SJCRH30 (cell line): ENCODE measurements at places on chromosomes 5 and 9. TPM values are rescaled to one million over a fixed set of nuclear protein-coding genes. Genes with fewer than 3 reads are reported as not detected.

GRCh38 chr5:6430418-6431028 is 18.1 kb upstream of the UBE2QL1 start:
- no peak for DNase-seq

DNA sequence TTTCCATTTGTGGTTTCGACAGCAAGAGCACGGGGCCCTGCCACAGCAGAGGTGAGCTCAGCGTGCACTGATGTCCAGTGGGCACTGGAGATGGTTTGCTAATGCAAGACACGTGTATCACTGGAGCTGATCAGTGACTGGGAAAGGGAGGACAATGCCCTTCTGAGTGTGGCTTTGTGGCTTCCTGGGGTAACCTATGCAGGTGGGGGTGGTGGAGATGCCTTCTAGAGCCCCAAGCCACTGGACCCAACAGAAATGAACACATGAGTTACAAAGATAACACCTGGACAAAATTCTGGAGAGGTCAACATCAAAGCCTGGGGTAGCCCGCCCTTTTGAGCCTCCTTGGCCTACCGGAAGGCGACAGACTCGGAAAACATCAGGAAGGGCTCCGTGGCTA is 261.3 kb downstream of the CRB2 start:
- DNase-seq: no peak

DNA sequence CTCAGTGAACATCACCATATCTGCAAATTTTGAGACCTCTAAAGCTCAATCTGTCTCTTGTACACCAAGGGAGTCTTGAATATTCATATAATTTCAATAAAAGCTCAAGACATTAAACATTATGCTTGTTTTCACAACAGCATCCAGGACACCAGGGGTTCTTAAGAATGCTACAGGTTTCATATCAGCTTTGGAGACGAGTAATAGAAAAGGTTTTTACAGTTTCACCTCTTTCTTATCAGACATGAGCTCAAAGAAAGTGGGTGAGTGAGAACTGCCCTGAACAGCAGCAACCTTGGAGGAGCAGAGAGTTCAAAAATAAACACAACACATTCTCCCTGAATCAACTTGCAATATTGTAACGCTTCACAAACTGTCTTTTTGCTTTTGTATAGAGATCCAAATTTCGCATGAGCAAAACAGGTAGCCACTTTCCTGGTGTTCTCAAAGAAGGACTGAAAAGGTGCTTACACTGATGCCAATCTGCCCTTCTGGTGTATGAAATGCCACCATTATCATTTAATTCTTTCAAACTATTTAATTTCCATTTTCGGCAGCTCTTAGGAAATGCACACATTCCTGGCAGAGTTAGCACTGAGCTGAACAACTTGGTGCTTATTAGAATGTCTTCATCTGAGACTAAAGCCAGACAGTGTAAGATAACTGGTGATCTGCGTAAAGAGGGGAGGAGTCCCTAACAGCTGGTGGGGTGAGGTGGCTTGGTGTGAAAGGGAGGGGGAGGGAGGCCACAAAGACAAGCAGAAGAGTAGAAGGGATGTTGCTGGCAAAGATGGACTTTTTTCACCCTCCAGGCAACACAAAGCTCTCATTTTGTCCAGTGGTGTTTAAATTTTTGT is 535.3 kb downstream of the PDE4D start:
- DNase-seq: peak; percentile 77

GRCh38 chr5:65184780-65185179 is 296.9 kb downstream of the ADAMTS6 start:
- peak; percentile 7 for DNase-seq

DNA sequence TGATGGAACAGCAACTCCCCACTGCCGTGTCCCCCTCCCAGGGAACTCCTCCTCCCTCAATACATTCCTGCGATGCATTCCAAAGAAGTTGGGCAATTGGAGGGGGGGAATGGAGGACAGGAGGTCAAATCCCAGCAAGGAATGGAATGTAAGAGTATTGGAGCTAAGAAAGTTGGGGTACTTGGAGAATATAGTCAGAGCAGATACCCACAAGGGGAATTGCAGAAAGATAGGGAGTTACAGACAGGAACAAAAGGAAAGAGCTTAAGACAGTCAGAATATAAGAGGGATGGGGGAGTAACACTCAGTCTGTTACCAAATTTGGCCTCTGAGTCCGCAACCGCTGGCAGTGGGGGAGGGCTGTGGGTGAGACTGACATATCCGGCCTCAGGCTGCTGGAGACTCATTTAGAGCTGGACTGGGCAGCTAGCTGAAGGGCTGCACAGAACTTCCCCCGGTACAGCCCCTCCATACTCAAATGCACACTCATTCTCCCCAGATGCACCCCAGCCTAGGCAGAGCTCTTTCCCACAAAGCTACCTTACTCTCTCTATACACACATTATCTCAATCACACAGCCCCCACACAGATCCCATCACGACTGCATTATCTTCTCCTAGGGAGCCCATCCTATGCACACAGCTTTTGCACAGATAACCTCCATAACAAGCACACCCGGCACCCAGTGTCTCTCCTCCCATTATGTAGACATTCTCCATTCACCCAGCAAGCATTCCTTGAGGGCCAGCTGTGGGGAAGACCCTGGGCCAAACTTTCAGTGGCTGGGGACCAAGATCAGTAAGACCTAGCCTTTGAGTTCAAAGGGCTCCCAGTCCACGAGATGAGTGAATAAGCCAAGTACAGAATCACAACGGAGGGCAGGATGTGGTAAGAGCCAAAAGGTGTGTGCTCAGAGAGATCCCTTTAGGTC is 3.7 kb downstream of the TLN1 start:
- DNase-seq: no peak

DNA sequence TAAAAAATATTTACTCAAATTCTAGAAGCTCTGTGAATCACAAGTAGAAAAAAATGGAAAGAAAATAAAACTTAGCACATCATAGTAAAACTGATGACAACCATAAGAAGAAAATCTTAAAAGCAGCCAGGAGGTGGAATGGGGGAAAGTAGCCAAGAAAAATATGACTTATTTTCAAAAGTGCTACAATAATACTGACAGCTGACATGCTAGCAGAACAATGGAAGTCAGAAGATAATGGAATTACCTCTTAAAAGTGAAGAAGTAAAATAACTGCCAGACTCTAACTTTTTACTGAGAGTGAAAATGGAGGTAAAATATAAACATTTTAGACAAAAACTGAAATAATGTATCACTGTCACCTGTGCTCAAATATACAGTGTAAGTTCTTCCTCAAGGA is 532.2 kb upstream of the SGCD start:
- DNase-seq: no peak

GRCh38 chr5:89313044-89313443 is 430.1 kb upstream of the MEF2C start:
- no peak for DNase-seq

Gene ERCC8
- total RNA-seq: 24.9 and 29.9 TPM in 2 replicates

GRCh38 chr9:124258607-124259157 is 933 bp downstream of the NEK6 start:
- DNase-seq: peak; percentile 49

Gene OR13F1
- total RNA-seq: not detected in 2 replicates

Gene TRIM23
- 13.8 and 16.4 TPM in 2 replicates for total RNA-seq

- DNase-seq: no peak
Observed at GRCh38 chr9:98807814-98808195, 335 bp downstream of the GALNT12 start.

Gene SMIM33
- total RNA-seq: not detected in 2 replicates

DNA sequence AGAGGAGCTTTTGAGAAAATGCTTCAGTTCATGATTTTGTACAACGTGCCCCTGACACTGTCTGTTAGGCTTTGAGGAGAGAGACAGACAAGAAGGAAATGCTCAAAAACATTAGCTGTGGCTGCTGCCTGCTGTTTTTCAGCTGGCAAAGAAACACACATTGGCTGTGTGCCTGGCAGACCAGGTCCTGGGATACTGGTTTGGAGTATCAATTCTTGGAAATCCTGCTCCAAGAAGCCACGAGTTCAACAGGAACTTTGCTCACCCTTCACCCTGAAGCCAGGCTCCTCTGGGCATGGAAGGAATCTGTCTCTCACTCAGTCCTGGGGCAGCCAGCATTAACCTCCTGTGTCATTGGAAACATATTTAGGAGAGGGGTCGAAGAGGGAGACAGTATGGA is 245.5 kb downstream of the AUH start:
- DNase-seq: no peak

DNA sequence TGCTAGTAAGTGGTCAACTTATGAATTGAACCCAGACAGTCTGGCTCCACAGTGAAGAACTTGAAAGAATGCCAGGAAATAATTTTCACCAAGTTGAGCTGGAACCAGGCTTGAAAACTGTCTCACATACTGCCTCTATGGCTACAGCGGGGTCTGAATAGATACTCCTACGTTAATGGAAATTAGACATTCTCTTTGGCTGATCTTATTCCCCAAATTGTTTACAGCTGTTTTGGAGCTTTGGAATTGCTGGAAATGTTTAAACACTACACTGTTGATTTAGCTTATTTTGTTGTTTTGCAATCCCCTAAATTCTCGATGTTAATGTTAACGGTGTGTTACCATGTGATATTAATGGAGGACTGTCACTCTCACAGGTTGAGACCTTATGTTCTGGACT is 146.4 kb downstream of the FBXL7 start:
- no peak for DNase-seq

DNA sequence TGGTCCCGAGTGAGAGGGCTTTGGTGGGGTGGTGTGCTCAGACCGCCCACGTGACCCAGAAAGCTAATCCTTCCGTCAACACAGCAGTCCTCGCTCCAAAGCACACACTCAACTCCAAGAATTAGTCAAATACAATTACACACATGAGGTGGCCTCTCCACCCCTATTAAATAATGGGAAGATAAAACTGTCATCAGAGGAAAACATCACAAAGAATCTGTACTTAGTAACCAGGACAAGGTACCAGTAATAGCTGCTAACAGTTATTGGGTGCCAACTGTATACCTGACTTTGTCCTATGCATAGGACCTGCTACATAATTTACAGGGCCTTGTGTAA is 222.8 kb downstream of the HSPA4 start:
- peak; percentile 84 for DNase-seq

Gene GABBR2
- not detected in 2 replicates for total RNA-seq

Gene PLPPR1
- 0.63 and 0.93 TPM in 2 replicates for total RNA-seq

DNA sequence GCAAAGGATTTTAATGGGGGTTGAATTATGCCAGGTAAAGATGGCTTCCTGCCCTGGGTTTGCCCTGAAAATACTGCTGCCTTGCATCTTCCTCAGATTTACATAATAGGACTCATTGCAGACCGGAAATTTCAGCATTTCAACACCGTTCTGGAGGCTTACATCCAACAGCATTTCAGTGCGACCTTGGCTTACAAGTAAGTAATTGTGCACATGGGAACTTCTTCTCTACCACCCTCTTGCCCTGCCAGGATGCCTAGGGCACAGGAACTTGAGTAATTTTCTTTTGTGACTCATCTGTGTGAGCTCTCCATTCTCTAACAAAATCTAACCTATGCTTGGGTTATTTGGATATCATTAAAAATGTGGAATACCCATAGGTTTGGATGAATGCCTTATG is 80.2 kb downstream of the DOCK2 start:
- DNase-seq: no peak

DNA sequence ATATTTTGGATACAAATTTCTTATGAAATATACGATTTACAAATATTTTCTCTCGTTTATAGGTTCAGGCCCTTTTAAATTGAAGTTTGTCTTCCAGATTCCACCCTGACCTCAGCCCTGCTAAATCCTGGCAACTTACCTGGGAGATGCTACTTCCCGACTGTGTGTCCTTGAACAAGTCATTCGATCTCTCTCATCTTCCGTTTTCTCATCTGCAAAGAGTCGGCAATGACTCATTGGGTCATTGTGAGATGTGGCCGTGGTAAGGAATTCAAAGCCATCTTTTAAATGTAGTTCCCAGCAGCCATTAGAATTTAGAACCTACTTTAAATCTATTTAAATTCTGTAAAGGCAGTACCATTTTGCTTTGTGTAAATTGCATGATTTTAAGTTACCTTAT is 72.5 kb downstream of the LHX2 start:
- peak; percentile 21 for DNase-seq

- DNase-seq: no peak
Observed at GRCh38 chr5:170363671-170364070, 25.5 kb downstream of the KCNMB1 start.

GRCh38 chr5:128546658-128547281 is 8.7 kb upstream of the FBN2 start:
- DNase-seq: no peak

Gene COL5A1
- 30.9 and 32.1 TPM in 2 replicates for total RNA-seq

DNA sequence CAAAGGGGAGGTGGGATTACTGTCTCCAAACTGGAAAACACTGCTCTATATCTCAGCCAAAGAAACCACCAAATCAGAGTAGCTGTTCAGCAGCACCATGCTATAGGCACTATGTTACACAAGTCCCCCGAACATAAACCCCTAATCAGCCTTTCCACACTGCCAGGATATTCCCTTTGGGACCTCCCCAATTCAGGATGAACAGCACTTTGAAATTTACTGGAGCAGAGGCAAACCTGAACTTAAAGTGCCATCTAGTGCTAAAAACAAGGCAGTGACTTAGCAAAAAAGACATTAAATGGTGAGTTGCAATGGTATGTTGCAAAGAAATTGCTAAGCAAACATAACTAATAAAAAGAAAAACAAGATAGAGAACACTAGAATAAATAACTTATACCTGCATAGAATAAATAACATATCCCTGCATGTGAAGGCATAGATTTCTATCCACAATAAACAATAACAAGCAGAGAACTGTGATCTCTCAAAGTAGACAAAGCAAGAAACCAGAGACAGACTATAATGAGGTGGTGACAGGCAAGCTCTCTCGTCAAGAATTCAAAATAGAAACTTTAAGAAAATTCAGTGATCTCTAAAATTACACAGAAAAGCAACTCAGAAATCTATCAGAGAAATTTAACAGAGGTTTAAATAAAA is 584.4 kb upstream of the ACO1 start:
- DNase-seq: peak; percentile 88

DNA sequence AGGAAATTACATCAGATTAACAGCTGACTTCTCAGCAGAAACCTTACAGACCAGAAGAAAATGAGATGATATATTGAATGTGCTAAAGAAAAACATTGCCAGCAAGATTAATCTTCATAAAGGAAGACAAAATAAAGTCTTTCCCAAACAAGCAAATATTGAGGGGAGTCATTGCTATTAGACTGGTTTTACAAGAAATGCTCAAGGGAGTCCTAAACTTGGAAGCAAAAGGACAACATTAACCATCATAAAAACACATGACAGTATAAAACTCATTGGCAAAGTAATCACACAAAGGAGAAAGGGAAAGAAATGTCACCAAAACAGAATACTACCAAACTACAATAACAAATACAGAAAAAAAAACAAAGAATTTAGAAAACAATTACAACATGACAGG is 101.7 kb downstream of the FBXL17 start:
- DNase-seq: no peak

- DNase-seq: no peak
Observed at GRCh38 chr9:111548623-111549022, 23.6 kb downstream of the ZNF483 start.

- no peak for DNase-seq
Observed at GRCh38 chr5:167263185-167263584, 1028.3 kb upstream of the WWC1 start.

- peak; percentile 76 for DNase-seq
Observed at GRCh38 chr5:61631438-61631941, 299.4 kb downstream of the ZSWIM6 start.

- DNase-seq: no peak
Observed at GRCh38 chr9:122281368-122281767, 16.7 kb downstream of the MRRF start.

GRCh38 chr9:113644321-113644720 is 180.8 kb downstream of the RGS3 start:
- no peak for DNase-seq

- DNase-seq: no peak
Observed at GRCh38 chr9:92035687-92036410, 79.4 kb downstream of the SPTLC1 start.
